Ovary (tissue), 10 donors: ENCODE measurements at places on chromosomes 16 and 17.

DNA sequence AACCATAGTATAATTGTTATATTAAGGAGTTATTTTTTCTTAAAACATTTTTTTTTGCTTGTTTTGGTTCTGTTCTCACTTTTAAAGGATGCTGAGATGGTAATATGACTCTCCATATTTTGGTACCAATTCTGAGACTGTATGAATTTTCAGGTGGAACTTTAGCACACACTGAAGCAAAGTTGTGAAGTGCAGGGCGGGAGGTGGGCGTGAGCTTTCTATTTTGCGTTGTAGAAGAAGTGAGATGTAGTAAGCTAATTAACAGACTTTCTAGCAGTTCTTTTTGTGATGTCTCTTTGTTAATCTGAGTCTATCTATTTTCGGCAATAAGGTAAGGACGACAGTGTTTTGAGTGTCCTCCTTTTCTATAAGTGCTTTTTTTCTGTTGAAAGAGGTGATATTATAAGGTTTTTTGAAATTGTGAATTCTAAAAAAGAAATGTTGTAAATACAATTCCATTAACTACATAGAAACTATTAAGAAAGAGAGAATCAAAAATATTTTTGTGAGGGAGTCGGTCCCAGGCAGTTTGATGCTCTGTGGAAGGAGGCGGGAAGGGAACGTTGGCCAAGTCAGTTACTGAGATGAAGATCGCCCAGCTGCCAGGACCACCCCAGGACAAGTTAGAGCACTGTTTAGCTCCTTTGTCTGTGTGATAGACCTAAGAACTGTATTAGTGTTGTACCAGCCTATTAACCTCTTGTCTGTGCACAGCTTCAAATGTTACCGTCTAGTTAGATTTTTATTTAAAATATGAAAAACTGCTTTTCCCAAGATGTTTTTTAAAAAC, 65.0 kb downstream of the CCDC182 start:
- no peak for DNase-seq

DNA sequence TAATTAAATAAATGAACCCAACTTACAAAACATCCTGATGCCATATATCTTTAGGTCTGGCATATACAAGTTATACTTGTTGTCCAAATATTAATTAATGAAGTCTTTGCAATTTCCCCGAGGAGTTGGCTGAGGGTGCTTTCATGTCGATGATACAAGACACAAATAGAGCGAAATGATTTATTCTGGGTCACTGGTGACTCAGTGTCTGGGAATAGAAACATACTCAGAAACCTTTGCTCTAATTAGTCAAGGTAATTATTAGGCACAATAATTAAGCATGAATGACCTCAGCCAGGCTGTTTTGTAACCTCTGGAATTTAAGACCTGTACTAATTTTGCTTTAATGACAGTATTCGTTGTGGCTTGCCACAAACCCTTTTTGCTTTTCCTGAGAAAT, 37.0 kb upstream of the HAPSTR1 start:
- no peak for DNase-seq

DNA sequence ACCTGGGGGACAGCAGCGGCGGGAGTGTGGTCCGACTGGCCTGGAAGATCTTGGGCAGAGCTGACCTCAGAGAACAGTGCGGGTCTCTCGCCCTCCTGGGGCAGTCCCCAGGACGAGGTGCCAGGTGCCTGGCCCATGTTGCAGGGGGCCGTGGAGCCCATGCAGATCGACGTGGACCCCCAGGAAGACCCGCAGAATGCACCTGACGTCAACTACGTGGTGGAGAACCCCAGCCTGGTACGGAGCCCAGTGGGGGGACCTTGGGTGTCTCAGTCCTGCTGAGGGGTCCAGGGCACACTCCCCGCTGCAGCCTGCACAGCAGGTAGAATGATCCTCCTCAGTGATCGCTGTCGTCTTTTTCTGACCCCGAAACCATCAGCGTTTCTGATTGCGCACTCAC, 1.4 kb downstream of the GPS1 start:
- no peak for DNase-seq

- DNase-seq = no peak
Observed at GRCh38 chr17:75550139-75550465, 24.6 kb downstream of the LLGL2 start.

- DNase-seq = no peak
Observed at GRCh38 chr17:42509841-42510240, 26.2 kb upstream of the NAGLU start.

- no peak for DNase-seq
Observed at GRCh38 chr16:67157892-67158635, 1.6 kb downstream of the TRADD start.

GRCh38 chr16:81818568-81818896, 39.4 kb downstream of the PLCG2 start:
- no peak for DNase-seq

GRCh38 chr17:78219396-78220150, 5.5 kb downstream of the BIRC5 start:
- DNase-seq = no peak

DNA sequence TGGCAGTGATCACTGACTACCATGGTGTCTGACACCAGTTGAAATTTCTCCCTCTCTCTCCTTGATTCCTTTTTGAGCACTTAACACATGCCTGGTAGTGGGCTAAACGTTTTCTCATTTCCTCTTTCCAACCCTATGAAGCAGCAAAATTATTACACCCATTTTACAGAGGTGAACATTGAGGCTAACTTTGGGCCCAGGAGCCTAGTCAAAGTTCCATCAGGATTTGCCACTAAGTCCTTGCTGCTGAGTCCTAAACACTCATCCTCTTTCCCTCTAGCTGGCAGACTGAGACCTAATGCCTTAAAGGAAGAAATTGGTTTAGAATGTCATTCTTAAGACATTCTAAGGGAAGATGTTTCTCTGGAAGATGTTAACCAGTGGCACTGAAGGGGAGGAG, 74.7 kb upstream of the IRX3 start:
- DNase-seq = no peak

DNA sequence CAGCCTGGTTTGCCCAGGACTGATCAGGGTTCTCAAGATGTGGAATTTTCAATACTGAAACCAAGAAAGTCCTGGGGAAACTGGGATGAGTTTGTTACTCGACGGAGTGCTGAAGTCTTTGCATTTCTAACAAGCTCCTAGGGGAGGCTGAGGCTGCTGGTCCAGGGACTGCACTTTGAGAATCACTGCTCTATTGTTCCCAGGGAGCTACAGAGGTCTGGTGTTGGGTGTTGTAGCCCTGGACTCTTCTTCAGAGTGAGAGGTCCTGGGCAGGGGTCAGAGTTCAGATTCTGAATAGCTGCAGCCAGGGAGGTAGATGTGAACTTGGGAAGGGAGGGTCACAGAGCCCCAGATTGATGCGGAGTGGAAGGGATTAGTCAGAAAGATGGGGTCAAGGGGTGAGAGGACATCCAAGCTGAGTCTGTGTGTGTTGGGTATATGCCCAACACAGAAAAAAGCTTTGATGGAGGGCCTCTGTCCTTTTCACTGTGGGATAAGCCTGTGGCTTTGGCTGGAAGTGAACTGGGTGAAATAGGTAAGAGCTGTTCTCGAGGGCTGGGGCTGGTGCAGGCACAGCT, 14.1 kb downstream of the TMEM238L start:
- no peak for DNase-seq

GRCh38 chr17:3892095-3892998, 506 bp downstream of the CAMKK1 start:
- peak; percentile 88 for DNase-seq

GRCh38 chr17:15106540-15106939, 158.6 kb downstream of the PMP22 start:
- DNase-seq = no peak

DNA sequence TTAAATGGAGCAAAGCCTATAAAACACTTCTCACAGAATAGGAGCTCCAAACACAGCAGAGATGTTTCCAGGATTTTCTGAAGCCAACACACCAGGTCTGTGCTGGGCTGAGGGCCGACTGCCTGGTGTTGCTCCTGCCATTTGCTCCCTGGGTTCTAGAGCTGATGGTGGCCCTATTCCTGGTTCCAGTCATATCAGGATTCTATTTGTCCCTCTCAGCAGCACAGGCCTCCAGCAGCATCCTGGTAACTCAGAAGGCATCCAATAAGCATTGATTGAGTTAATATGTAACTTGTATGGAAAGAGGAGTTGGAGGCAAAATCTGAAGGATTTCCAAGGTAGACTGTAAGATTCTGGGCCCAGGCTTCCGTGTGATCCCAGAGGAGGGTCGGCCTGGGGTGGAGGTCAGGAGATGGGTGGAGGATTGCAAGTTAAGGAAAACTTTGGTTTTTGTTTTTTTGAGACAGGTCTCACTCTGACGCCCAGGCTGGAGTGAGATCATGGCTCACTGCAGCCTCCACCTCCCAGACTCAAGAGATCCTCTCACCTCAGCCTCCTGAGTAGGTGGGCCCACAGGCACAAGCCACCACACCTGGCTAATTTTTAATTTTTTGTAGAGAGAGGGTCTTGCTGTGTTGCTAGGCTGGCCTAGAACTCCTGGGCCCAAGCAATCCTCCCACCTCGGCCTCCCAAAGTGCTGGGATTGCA, 5.7 kb downstream of the NUPR1 start:
- no peak for DNase-seq

DNA sequence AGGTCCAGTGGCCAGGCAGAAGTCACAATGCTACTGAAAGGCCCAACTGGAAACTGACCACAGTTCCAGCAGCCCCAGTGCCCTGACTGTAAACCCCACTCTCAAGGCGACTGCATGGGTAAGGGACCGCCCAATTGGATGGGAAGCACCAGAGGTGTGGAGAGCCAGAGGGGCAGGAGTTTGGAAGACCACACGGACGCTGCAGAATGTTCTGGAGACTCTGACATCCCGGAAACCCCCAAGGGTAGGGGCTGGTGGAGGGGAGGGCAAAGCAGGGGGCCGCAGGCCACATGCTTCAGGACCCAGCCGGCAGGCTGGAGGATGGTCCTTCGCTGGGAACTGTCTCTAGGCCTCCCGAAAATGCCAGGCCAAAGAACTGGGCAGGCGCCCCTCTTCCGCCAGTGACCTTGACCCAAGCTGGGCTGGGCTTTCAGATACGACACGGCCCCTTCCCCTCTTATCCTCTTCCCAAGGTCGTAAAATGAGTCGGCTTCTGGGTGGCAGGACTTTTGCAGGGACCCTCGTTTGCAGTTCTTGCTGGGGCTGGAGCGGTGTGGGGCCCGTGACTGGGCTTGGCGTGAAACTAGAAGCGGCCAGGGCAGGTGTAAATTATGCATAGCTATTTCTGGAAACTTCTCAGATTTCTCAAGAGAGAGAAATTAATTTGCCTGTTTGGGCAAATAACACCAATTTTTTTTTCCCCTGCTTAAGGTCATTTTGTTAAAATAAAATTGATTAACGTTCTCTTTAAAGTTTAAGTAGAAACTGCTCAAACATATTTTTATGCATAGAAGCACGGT, 110.2 kb downstream of the C16orf78 start:
- no peak for DNase-seq

- DNase-seq = peak; percentile 71
Observed at GRCh38 chr16:1152123-1152638, 725 bp upstream of the CACNA1H start.

DNA sequence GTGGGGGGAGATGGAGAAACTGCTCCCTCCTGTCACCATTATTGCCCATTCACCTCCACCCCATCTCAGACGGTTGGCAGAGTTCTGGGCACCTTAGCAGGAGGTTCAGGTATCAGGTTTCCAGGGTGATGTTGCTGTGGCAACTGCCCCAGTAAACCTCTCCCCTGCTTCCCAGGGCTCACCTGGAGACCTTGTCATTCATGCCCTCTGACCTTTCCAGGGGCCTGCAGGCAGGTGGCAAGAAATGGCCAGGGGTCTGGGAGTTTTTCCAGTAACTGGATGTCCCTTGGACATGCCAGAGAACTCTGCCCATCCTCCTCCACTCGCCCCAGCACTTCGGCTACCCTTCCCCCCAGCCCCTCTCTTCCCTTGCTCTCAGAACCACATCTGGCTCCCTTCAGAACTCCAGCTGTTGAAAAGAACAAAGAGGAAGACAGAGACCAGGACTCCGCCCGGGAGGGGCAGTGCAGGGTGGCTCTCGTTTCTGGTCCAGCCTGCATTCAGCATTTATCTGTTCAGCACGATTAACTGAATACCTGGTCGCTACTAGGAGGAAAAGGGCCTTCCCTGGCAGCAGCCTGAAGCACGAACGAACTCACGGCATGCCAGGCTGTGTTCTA, 8.5 kb downstream of the MLLT6 start:
- DNase-seq = no peak

- no peak for DNase-seq
Observed at GRCh38 chr16:54098247-54098646, 188.3 kb downstream of the IRX3 start.

DNA sequence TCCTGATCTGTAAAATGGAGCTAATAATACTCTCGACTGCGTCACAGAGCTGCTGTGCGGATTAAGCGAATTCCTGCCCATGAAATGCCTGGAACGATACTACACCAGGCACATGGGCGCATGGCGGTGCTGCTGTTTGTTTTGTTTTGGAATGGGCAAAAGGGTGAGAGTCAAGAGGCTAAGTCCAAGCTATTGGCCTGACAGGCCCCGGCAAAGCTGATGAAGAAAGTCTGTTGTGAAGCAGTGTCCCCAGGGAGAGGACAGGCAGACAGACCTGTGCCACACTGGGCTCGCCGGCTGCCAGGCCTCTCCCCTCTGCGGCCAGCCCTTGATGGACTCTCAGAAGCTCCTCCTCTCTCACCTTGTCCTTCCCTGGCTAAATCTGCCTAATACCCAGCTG, 31.3 kb upstream of the RASD1 start:
- DNase-seq = no peak
